ENCODE measurements at places on chromosomes 3 and 15.

DNA sequence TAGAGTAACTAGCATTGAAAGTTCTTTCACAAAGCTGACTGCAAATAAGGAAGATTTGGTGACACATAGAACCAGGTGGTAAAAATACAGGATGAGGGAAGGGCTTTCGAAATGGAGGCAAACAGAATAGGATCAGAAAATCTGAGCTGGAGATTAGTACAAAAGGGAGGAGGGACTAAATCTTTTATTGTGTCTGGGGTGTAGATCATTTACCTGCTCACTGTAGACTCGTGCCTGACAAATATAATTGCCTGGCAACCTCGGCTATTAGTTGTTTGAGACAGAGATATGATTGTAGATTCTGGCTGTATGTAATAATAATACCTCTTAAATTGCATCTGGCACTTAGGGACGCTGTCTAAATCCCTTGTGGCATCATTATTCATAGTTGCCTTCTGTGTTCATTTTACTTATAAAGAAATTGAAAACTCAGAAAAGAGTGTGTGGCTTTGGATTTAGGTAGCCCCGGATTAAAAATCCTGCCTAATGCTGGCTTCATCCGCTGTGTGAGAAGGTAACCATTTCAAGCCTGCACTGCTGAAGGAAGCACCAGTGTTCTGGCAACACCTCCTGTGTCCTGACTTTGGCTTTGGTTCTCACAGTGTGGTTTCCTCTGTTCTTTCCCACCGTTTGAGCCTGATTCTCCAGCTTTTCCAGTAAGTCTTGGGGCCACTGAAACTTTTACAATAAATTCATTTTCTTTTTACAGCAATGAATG, 25.0 kb upstream of the GPR160 start:
- no peak for DNase-seq

DNA sequence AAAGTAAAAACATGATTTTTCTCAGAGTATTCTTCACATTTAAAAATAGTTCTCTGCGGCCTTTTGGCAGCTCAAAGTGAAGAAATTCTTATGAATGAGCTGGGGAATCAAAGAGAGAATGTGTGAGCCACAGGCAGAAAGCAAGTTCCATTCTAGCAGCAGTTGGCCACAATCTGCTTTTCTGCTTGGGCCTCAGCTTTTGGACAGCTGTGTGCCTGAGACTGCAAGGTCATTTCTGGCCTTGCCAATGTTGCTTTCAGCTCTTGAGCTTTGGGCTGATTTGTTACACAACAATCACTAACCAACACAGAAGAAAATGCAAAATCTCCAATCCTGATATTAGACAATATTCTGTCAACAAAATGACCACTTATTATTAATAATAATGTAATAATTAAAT, 14.4 kb upstream of the TM4SF4 start:
- DNase-seq = no peak

GRCh38 chr3:128155616-128156360, 2.5 kb downstream of the EEFSEC start:
- no peak for DNase-seq

DNA sequence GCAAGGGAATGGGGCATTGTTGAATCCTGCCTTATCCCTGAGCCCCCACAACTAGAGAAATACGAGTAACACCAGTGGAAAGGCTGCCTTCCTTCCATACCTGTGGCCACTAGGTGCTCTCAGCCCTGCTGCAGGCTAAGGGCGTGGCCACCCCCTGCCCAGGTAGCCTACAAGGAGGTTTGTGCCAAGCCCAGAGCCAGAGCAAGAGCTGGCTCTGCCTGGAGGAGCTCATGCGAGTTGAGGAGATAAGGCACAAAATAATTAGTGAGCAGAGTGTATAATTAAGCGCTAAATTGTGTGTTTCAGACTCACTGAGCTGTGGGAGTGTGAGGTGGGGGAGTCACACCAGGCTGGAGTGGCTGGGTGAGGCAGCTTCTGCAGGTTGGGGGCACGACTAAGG, 49.2 kb downstream of the TPRA1 start:
- no peak for DNase-seq

DNA sequence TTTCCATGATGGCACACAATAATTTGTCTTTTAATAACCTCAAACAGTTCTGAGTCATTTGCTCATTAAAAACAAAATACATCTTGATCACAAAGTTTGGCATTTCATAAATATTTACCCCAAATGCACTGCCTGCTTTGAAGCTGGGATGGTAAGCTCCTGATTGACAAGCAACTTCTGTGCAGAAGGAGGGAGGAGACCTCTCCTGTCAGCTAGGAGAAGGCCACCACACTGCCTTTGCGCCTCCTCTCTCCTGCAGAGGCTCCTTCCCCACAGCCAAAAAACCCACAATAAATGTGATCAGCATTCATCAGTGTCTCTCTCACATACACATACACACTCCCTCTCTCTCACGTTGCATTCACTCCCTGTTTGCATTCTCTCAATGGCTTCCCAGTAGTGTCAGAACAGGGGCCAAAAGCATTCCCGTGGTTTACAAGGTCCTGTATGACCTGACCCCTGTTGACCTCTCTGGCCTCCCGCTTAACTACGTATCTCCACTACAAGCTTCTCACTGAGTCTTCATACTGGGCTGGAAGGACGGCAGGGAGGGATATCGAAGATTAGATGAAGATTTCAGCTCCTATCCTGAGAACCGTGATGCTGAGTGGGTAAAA, 216.4 kb downstream of the FOXP1 start:
- DNase-seq = no peak

DNA sequence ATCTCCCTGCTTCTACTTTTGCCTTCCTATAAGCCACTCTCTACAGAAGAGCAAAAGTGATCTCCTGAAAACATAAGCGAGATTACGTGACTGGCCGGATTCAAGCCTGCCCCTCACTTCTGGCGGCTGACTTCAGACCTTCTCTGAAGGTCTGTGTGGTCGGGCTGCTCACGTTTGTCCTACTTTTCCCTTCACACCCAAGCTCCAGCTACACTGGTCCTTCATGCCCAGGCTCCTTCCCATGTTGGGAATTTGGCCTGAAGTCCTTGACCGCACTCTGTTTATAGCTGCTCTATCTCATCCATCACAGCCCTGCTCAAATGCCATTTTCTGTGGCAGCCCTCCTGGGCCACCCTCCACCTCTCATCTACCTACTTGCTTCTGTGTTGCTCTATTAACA, 6.7 kb upstream of the PLA2G4E start:
- DNase-seq = no peak

Data from posterior cingulate gyrus (tissue), 11 donors.